Activated naive CD4-positive, alpha-beta T cell treated with Interleukin-2 at 50 U/mL for 16 hours (primary cell): ENCODE measurements at places on chromosomes 3 and 15.

DNA sequence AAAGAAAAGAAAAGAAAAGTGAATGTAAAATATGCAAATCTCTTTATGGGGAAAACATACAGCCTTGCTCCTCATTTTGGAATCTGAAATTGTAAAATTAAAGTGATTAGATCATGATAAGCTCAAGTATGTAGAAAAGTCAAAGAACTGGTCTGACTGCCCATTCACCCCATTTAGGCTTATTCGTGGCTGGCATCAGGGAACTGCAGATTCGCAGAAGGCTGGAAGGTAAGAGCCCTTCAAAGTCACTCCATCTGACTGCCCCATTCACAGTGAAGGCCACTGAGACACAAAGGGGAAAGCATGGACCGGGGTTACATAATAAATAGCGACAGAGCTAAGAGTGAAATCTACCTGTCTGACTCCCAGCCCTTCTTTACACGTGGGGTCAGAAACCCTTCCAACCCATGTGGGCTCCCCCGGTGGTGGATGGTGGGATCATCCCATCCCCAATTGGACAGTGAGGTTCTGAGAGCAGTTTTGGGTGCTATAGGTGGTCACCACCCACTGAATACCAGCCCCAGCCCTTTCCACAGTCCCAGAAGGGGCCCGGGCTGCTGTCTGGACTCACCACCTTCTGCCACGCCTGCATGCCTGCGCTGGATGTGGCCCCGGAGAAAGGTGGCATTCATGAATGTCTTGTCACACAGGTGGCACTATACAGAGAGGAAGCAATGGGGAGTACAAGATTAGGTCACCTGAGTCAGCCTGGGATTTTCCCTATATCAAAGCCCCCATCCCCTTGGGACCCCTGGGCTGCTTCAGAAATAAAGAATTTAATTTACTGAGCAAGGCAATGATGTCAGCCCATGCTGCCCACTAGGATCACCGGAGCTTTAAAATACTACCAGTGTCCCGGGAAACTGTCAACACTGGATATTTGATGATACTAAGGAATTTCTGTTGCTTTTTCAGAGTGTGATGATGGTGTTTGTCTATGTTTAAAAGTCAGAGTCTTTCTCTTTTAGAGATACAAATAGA is 17.9 kb downstream of the DZIP1L start:
- no peak for DNase-seq

GRCh38 chr3:46970391-46971091 is 6.0 kb downstream of the CCDC12 start:
- no peak for DNase-seq

DNA sequence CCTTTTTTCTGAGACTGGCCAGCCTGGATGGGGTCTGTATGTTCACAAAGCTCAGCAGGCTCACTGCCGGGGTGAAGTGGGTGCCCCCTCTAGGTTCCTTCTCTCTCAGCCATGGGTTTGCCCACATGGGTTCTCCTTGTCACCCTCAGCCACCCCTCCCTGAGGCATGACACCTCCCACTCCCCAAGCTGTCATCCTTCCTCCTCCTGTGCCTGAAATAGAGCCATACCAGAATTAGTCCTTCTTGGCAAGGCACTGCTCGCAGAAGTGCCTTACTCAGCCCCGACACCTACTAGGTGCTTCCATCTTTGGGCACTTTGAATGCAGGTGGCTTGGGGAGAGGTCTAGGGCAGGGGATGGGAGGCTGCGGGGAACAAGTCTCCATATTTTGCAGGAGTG is 62.9 kb upstream of the SEC13 start:
- no peak for DNase-seq

DNA sequence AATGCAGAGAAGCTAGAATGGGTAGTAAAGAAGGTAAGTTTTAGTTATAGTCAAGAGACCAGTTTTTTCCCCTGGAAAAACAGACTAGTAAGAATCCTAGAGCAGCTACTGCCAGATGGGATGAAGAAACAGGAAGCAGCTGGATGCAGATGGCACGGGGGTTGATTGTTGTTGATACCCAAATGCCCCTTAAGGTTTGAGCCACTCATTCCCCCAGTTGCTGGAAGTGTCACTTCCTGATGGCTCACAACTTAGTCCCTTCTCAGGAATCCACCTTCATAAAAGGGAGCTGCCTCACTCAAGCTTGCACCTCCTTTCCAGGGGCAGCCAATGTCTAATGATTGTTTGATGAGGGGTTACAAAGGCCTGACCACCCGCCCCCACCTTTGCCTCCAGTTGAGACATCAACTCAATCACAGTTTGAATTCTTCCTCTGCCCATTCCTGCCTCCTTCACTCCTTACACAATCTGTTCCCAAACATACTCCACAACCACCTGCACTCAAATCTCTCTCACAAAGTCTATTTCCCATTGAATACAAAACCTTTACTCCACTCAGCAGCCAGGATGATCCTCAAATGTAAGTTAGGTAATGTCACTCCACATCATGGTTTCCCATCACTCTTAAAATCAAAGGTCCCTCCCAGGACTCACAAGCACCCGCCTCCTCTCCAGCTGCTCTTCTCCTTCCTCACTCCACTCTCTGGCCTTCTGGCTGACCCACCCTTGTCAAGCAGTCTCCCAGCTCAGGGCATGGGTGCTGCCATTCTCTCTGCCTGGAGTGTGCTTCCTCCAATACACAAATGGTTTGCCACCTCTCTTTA is 450.1 kb upstream of the THBS1 start:
- DNase-seq = no peak

GRCh38 chr3:150158943-150159625 is 188.4 kb upstream of the PFN2 start:
- DNase-seq = no peak

- no peak for DNase-seq
Measured at GRCh38 chr3:27642796-27643195, 79.3 kb downstream of the EOMES start.

- DNase-seq = no peak
Measured at GRCh38 chr3:123632161-123632655, 47.4 kb upstream of the HACD2 start.

GRCh38 chr3:89414270-89414669 is 306.8 kb downstream of the EPHA3 start:
- DNase-seq = no peak

DNA sequence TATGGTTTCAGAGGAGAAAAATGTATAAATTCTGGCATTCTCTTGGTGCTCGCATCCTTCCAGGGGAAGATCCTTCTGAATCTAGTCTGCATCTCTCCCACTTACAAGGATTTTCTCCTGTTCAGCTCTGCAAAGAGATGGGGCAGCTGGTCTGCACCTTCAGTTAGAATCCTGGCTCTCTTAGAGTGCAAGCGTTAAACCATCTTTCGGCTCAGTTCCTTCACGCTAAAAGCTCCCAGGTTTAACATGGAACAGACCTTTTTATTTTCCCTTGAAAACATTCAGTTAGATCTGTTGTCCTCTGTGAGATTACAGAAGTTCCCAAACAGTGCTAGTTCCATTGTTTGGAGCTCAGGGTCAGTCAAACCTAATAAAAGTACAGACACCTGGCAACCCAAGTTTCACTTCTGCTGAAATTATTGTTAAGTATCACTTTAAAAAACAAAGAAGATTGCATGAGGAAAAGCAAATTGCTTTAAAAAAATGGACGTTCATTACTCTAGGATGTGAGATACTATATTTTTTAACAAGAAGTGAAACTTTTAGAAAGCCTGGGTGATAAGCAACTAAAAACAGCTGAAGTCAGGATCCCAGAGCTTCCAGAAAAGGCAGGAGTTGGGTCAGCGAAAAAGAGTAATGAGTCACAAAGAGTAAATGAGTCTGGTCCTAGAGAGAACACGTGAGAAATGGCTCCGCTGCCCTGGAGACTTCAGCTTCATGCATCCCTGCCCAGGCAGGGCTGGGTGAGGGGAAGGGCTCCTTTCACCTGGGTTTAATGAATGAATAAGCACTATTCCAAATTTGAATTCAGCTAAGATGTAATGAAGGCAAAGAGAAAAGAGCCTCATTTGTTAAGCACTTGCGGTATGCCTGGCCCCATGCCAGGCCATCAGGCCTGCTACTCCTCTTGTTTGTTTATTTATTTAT is 63.3 kb downstream of the ABTB1 start:
- no peak for DNase-seq

- peak; percentile 48 for DNase-seq
Measured at GRCh38 chr15:77907824-77908751, 169.4 kb downstream of the TBC1D2B start.

DNA sequence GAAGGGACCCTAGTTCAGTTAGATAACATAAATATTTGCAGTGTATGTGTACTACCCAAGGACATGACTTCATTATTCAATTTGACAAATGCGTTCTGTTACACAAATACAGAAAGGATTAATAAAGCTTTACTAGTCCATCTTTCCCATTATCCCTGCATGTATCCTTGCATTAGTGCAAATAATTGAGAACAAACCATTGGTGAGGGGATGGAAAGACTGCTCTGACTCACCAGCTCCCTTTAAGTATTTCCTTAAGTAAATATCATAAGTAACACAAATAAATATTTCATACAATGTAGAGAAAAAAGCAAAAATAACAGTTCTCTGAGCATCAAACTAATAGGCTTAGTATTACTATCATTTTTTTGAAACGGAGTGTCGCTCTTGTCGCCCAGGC is 1.9 kb upstream of the GPD1L start:
- DNase-seq = no peak

- no peak for DNase-seq
Measured at GRCh38 chr3:151660885-151661284, 72.8 kb upstream of the AADACL2 start.

- DNase-seq = no peak
Measured at GRCh38 chr3:23051240-23052140, 151.6 kb upstream of the UBE2E2 start.

DNA sequence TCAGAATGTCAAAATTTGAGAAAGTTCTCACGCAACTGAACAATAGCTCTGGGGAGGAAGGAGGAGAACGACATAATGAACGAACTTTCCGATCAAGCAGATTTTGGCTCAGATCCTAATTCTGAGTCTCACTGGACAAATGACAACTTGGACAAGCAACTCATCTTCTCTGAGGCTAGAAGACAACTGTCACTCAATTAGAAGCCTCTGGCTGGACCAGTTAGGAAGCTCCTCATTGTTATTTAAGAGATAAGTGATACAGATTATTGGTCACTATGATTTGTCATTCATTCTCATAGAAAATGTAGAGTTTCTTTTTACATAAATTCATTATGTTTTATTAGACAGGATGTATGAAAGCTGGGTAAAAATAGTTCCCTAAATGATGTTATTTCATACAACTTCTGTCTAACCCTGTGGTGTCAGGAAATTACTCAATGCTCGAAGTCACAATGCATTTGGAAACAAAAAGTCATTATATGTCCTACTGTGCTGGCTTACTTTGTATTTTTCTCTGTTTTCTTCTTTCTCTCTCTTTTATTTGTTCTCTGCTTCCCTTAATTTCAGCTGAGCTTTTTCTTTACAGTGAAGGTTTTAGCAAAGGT is 11.0 kb upstream of the C3orf49 start:
- no peak for DNase-seq

- DNase-seq = no peak
Measured at GRCh38 chr3:64426551-64426950, 201.3 kb upstream of the PRICKLE2 start.

DNA sequence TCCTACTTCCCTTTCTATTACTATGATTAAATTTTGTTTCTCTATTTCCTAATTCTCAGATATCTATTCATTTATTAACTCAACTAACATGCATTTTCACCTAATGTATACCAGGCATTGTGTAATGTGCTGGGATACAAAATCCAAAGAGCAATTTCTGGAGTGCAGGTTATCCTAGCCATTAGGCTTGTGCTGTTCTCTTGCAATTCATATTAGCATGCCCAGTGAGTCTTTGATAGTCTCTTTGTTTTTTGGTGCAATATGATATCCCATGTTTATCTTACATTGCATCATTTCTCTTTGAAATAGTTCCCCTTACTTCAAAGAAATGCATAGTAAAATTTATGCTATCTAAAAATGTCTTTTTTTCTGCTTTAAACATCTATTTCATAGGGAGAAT is 13.9 kb upstream of the DPPA4 start:
- DNase-seq = no peak

- DNase-seq = peak; percentile 37
Measured at GRCh38 chr15:64622410-64623260, 152.8 kb downstream of the RBPMS2 start.

DNA sequence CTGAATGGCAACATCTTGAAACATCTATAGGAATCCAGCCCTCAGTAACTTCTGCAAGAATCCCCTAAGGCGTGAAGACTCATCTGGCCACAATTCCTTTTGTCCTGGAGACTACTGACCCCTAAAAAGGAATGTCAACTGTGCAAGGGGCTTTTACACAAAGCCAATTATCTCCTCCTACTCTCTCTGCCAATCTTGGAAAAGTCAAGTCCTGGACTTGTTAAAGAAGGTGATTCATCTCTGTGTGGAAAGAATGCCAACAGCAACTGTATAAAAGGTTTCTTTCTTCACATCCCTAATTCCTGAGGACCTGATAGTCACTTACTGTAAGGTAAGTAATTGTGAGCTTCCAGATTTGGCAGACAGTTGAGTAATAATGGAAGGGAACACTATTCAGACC is 22.3 kb downstream of the THRB start:
- DNase-seq = no peak

DNA sequence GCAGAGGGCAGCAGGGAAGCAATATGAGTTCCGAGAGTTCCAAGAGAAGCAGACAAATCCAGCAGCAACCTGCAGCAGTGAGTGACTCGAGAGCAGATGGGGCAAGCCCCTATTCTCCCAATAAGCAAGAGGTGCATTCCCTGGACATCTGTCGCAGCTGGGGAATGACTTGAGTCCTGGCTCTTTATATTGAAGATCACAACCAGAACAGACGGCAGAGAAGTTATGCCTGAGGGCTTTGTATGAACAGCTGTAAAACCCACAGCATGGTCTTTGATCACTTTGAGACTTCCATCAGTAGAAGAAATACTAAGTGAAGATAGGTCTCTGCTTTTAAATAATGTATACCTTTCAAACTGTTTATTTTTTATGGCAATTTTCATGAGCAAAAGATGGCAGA is 23.6 kb upstream of the C3orf22 start:
- DNase-seq = no peak

GRCh38 chr3:77464111-77464688 is 424.3 kb downstream of the ROBO2 start:
- no peak for DNase-seq

GRCh38 chr3:102000620-102001209 is 151.4 kb downstream of the NFKBIZ start:
- DNase-seq = no peak

DNA sequence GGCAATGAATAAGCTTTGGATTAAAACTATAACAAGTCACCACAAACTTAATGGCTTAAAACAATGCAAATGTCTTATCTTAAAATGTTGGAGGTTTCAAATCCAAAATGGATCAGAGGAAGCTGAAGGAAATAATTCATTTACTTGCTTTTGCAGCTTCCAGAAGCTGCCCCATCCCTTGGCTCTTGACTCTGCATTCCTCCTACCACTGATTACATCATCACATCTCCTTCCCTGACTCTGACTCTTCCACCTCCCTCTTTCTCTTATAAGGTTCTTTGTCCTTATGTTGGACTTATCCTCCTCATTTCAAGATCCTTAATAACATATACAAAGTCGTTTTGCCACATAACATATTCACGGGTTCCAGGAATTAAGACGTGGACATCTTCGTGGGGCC is 982.8 kb upstream of the ROBO1 start:
- no peak for DNase-seq

- no peak for DNase-seq
Measured at GRCh38 chr3:67325231-67325630, 327.1 kb downstream of the KBTBD8 start.
